ENCODE measurements at places on chromosomes 2 and 18.

- DNase-seq: peak; percentile 13
Observed at GRCh38 chr2:137886083-137886831, 78.0 kb upstream of the HNMT start.

GRCh38 chr2:96415684-96416083 is 80.1 kb downstream of the NCAPH start:
- DNase-seq: no peak

DNA sequence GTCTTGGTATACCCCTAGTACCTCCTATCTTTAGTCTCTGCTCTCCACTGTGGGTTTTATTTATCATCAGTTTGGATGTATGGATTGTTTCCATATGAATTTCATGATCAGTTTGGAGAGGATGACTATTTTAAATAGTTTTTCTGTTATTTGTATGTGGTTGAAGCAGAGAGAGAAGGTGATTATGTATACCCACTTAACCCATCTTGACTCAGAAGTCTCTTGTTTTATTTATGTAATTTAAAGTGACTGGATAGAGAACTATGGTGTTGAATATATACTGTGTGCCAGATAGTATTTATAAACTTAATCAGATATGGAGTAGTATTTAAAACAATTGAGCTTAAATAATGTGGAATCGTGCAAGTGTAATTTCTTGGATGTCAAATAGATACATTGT is 39.9 kb downstream of the SMAD4 start:
- DNase-seq: peak; percentile 57

DNA sequence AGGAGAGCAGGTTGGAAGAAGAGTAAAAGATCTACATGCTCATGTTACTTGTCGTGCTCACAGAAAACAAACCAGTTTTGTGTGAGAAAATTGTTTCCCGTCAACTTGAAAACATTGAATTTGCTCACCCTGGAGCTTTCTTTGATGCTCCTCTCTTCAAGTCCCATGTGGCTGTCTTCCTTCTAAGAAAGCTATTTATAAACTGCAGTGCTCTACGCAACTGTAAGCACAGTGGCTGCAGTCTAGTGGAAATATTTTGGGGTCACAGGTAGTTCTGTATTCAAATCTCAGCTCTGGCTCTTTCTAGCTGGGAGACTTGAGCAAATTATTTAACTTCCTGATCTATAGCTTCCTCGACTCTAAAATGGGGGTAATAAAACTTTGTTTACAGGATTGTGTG is 211.8 kb downstream of the PLCL1 start:
- DNase-seq: no peak

- DNase-seq: no peak
Observed at GRCh38 chr2:162254236-162254871, 11.1 kb upstream of the FAP start.

- DNase-seq: no peak
Observed at GRCh38 chr2:118530976-118531375, 316.5 kb downstream of the EN1 start.

DNA sequence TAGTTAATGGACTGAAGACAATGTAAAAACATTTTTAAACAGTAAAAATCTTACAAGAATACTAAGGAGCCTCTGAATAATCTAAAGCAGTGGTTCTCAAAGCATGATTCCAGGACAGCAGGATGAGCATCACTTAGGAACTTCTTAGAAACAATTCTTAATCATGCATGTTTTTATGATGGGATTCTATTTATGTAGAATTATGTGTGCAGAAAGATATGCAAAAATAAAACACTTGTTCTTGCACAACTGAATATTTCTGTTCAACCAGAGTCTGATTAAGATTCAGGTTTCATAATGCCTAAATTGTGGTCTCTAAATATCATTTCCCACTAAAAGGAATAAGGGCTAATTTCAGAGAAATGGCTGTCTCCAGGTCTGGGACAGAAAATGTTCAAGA is 69.2 kb upstream of the MTIF2 start:
- DNase-seq: no peak

- DNase-seq: no peak
Observed at GRCh38 chr2:232871418-232871834, 1.4 kb downstream of the SNORC start.

- DNase-seq: no peak
Observed at GRCh38 chr2:174929786-174930185, 75.4 kb downstream of the CHN1 start.

DNA sequence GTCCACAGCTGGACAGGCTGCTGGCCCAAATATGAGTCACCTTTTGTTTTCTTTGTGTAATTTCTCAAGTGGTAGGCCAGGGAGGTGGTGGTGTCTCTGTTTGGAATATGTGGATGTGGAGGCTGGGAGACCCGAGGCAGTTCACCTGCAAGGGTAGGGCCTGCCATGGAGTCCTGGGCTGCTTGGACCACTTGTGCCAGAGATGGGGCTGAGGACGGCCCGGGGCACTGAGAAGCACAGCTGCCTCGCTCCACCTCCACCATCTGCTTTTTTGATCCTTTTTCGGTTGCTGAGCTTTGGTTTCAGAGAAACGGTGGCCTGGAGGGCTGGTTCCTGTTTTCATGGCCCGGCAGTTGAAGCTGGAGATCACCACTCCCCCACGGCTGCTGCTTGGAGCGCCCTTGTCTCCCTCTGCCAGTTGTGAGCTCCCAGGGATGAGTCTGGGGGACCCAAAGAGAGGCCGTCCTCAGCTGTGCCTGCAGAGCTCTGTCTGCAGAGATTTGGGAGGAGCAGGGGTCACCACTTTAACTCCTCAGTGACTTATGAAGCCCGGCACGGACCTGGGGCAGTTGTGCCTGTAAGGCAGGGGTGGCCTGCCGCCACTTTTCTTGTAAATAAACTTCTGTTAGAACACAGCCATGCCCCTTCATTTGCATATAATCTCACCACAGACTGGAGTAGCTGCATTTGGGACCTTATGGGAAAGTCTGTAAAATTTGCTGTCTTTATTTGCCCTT is 67.6 kb upstream of the MCFD2 start:
- DNase-seq: peak; percentile 63

- no peak for DNase-seq
Observed at GRCh38 chr18:47274961-47275360, 23.5 kb upstream of the SKOR2 start.

GRCh38 chr2:150620416-150620815 is 132.9 kb upstream of the RND3 start:
- no peak for DNase-seq

GRCh38 chr2:233833345-233833744 is 21.0 kb downstream of the HJURP start:
- DNase-seq: no peak

DNA sequence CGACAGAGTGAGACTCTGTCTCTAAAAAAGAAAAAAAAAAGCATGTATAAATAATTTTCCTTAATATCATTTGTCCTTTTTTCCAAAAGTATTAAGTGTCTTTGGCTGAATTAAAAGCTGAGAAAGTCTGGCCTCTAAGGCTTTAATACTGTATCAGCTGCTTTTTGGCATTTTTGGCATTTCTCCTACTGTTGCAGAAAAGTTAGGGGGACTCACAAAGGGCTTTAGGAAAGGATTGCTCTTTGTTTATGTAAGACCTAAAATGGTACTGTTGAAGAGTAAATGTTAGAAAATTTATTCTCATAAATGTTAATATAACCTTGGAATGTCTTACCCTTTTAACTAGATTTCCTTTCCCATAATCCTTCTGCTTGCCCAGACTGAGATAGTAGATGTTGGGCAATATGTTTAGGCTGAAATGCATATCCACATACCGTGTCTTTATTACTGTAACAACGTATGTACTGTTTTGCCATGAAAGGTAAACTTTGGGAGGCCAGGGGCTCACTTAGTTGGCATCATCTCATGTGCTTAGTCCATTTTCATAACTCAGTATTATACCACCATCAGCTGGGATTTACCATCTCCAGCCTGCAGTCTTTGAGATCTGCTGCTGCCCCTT is 18.0 kb upstream of the STON1 start:
- no peak for DNase-seq

DNA sequence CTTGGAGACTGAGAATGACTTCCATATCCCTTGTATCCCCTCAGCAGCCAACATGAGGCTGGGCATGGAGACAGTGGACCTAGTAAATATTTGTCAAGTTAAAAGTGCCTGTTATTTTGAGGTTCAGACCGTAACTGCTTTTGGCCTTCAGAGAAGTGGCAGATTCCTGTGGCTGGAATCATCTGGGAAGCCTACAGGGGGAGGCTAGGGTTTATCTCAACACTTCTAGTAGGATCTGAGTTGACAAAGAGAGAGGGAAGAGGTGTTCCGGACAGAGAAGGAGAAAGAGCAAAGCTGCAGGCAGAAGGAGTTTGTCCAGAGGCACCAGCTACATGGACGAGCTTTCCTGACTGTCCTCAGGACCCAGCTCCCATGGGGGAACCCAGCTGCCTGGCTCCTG is 27.0 kb downstream of the SLC14A2 start:
- no peak for DNase-seq
